ENCODE measurements at places on chromosomes 3 and 15.

DNA sequence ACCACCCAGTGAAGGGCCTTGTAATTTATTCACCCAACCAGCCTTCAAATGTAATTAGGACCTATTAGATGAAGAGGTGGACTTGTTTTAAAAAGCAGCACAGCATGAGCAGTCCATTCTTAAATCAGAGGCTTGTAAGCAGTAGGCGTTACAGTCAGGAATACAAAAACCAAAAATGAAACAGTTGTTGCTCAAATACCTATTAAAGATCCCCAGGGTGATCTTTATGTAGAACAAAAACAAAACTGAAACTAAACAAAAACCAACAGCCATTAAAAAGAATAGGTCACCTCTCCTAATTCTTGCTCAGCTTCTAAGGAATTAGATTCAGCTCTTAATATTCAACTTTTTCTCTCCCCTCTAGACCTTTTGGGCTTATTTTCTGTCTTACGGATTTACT, 104.9 kb upstream of the ST8SIA2 start:
- no peak for DNase-seq

- no peak for DNase-seq
Observed at GRCh38 chr3:12866836-12867235, 25.5 kb upstream of the RPL32 start.

- DNase-seq: no peak
Observed at GRCh38 chr15:69414701-69415167, 585 bp downstream of the KIF23 start.

GRCh38 chr3:14480207-14481017, 59.7 kb downstream of the GRIP2 start:
- DNase-seq: no peak

DNA sequence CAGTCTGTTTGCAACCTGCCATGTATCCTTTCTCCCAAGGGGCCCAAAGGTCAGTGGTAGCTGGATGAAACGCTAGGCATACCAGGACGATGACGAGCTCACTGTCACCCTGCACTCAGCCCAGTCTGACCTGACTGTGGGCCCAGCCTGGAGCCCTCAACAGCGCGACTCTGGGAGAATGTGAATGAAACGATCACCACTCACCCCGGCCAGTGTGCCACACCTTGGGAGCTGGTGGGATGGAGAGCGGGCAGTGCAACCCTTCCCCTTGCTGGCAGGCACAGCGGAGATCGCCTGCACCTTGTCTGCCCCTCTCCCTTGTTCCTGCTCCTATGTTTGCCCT, 27.2 kb downstream of the SRPRB start:
- DNase-seq: no peak

DNA sequence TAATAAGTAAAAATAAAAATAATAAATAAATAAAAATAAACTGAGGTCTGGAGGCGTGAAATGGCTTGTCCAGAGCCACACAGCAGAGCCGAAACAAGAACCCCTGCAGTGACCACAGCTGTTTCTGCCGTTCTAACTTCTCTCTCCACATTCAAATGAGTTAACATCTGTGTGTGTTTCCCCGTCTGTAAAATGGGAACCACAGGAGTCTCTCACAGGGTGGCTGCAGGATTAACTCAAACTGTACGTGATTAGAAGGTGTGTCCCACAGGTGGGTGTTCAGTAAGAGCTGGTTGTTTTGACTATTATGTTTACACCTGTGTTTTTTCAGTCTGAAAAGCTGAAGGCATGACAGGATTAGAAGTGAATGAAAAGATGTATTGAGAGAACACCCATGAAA, 27.0 kb upstream of the MUC4 start:
- DNase-seq: no peak

- DNase-seq: no peak
Observed at GRCh38 chr3:65720989-65721737, 317.6 kb downstream of the MAGI1 start.

- DNase-seq: no peak
Observed at GRCh38 chr15:61946778-61947177, 113.5 kb downstream of the VPS13C start.

Measured in midbrain (tissue), 1 donor.